ENCODE measurements at places on chromosomes 4 and X.

DNA sequence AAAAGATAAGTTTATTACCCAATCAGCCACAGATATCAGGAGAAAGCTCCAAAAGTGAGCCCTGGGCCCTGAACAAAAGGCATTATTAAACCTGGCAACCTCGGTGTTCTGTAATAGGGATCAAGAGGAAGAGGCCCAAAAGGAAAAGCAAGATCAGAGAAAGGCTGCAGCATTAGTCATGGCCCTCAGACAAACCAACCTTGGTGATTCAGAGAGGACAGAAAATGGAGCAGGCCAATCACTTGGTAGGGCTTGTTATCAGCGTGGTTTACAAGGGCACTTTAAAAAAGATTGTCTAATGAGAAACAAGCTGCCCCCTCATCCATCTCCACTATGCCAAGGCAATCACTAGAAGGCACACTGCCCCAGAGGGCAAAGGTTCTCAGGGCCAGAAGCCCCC is 75.7 kb downstream of the AGTR2 start:
- DNase-seq = no peak

- DNase-seq = no peak
These were observed 1.2 kb downstream of the ARHGAP6 start for GRCh38 chrX:11664211-11665167.

DNA sequence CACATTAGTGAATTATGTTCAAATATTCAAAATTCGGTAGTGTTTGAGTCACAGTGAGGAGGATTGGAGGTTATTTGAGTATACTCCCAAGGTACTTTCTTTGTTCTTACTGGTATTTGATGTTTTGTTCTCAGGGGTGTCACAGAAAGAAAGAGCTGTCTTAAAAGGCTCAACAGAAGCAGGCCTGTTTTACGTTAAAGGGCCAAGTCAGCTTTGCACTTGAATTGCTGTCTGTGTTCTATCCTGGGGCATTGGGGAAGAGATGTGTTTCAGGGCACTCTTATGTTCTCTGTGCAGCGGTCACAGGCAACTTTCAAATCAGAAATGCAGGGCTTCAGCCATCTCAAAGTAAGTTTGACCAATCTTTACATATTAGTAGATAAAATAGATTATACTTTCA is 1113.1 kb upstream of the LCORL start:
- no peak for DNase-seq

DNA sequence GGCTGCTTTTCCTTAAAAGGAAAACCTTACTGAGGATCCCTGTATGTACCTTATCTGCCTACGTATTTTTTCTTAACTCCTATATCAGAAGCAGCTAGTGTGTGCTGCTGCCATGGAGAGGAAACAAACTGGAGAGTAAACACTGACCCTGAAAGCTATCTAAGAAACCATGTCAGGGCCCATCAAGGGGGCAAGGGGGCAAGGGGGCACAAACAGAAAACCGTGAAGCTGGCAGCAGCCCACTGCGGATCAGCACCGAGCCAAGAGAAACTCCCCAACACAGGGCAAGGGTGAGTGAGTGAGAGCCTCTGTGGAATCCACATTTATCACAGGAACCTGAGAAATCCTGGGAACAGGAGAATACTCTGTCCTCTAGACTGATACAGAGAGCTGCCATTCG is 1204.2 kb downstream of the PCDH18 start:
- DNase-seq = no peak

- DNase-seq = no peak
These were observed 697 bp downstream of the ZNF280C start for GRCh38 chrX:130267956-130268448.

DNA sequence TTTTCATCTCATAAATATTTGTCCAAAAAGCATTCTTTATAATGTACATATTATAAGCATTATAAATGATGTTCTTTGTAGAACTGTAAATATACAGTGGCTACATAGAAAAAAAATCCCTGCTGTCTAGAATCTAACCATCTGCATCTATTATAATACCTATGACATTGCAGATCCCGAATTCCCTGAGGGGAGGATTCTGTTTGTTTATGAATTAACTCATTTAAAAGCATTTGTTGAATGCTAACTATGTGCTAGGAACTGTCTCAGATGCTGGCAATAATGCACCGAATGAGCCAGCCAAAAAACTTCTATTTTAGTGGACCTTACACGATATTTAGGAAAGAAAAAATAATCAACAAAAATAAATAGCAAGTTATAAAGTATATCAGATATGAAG is 189.6 kb downstream of the PACRGL start:
- no peak for DNase-seq

DNA sequence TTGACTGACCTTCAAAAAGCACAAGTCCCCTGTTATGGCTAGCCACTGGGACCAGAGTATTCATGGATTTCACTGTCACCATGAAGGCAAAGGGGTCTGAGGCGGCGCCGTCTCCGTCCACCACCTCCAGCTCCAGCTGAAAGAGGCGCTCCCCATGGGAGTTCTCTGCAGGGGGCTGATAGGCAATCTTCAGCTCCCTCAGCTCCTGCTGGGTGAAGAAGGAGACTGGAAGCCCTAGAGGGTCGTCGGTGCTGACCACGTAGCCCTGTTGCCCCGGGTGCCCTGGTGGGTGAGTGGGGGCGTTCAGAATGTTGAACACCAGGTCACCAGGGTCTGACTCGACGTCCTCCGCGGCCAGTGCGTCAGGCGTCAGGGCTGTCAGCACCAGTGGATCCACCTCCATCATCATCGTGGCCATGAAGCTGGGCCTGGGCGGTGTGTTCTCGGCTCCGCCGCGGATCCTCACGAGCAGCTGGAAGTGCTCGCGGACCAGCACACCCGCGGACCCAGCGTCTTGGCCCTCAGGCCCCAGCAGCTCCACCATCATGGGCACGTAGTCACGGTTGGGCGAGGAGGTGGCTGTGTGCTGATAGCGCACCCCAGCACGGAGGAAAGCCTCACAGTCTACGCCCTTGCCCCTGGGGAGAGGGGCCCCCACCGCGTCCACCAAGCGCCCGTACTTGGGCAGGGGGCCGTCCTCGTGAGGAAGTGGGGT is 987 bp downstream of the FREM3 start:
- DNase-seq = no peak

DNA sequence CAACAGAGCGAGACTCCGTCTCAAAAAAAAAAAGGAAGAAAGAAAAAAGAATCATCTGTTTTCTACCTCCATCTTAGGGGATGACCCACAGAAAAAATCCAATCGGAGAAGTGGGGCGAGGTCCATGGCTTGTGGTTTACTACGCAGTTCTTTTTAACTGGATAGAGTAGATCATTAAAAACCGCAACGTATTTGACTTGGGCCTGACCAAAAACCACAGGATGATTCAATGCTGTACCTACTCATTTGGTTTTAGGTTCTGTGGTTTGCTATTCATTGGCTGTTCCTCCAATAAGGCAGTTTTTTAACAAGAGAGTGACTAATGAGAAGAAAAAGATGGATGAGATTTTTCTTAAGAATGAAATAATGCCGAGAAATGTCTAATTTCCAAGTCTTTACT is 83.7 kb downstream of the FREM3 start:
- no peak for DNase-seq

- DNase-seq = no peak
These were observed 503.1 kb upstream of the LCORL start for GRCh38 chr4:18524667-18525066.
